Stimulated activated CD8-positive, alpha-beta memory T cell treated with anti-CD3 and anti-CD28 coated beads, Interleukin-15, amount 100 ng/mL, for 24 hours (primary cell): ENCODE measurements at places on chromosomes 3 and 15.

- no peak for DNase-seq
Measured at GRCh38 chr15:91782221-91782620, 71.3 kb upstream of the SLCO3A1 start.

- no peak for DNase-seq
Measured at GRCh38 chr15:73051391-73051806, 864 bp upstream of the NEO1 start.

DNA sequence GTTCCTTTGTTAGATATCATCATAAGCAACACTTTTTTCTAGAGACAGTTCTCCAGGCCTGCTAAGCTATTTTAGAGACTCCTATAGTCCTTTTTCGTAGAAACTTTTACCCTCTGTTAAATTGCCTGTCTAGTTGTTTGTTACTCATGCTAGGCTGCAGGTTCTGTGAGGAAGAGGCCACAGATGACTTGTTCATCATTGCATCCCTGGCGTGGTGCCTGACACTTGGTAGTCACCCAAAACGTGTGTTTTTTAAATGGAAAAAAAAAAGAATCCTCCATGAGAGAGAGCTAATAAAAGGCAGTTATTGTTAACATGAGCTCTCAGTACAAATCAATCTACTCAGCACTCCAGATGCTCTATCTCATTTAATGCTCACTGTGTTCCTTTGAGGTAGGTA is 35.1 kb downstream of the CCDC54 start:
- no peak for DNase-seq

DNA sequence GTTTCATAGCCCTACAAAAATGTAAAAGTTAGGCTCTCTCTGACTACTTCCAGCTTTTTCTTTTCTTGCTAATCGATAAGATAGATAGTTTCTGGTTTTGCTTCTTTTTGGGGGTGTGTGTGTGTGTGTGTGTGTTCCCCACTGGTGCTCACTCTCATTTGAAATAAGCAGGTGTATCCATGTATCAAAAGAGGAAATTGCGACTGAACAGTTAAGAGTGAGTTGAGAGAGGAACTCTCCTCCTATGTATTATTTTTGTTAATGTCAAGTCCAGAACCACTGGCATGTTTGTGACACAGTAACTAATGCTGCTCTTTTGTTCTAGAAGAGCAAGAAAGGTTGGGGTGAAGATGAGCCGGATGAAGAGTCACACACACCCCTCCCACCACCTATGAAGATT is 96.7 kb upstream of the UMPS start:
- no peak for DNase-seq

DNA sequence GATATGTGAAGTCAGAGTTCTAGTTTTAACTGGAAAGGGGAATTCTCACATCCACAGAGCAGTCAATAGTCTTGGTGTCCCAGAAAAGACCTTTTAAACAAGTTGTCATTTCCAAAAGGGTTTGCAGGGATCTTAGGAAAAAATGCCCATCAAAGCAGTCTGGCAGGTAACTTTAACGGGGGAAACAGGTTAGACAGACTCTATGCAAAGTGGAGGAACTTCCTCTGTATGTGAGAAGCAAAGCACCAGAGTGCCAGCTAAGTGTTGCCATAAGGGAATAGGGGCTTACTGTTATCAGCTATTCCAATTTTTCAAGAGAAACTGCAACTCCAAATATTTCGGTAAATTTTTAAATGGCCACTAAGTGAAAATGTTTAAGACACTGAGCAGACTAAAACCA is 307.9 kb upstream of the MDFIC2 start:
- DNase-seq, result no peak

GRCh38 chr3:31934018-31934417 is 47.0 kb downstream of the OSBPL10 start:
- DNase-seq, result no peak

DNA sequence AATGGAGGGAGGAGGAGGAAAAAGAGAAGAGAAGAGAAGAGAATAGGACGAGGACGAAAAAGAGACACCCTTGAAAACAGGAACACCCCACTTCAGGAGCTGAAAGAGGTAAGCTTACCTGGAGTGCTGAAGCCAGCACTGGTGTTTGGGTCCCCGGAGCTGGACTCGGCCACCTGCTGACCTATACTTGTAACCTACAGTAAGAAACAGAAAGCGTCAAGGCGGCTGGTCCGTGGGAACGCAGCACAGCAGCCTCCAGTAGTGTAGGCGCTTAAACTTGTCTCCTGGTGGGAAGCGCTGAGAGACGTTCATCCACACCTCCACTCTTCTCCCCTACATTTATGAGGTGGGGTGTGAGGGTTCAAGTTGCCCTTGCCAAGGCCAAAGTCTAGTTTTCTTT is 141.0 kb downstream of the NSMCE3 start:
- DNase-seq, result no peak

- no peak for DNase-seq
Measured at GRCh38 chr3:30914696-30915095, 20.2 kb upstream of the GADL1 start.

DNA sequence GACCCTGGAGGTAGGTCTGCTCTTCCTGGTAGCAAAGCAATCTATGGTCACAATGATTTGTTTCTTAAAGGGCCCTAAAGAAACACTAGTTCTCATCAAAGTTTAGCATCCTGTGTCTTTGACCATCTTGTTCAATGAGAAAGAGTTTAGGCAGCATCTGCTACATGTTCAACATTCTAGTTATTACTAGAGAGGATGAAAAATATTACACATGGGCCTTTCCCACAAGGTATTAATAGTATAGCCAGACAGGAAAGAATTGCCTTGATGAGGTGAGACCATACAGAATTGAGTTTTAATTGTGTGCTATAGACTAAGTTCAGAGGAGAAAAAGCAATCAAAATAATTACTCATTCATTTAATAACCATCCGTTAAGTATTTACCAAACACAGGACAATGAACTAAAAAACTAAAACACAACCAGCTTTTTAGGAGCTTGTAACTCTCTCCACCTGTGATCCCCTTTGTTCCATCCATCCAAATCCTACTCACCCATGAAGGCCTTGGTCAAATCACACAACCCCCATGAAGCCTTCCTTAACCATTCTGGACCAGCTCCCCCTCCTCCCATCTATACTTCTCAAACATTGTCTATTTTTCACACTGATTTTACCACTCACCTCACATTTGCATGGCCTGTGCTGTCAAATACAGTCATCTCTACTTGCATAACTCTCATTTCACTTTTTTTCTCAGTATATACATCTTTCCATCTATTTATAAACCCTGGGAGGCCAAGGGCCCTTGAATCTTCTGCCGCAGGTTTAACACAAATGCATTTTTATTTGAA is 122.9 kb downstream of the RORA start:
- no peak for DNase-seq

- DNase-seq, result no peak
Measured at GRCh38 chr15:59059076-59059597, 45.8 kb upstream of the CCNB2 start.

DNA sequence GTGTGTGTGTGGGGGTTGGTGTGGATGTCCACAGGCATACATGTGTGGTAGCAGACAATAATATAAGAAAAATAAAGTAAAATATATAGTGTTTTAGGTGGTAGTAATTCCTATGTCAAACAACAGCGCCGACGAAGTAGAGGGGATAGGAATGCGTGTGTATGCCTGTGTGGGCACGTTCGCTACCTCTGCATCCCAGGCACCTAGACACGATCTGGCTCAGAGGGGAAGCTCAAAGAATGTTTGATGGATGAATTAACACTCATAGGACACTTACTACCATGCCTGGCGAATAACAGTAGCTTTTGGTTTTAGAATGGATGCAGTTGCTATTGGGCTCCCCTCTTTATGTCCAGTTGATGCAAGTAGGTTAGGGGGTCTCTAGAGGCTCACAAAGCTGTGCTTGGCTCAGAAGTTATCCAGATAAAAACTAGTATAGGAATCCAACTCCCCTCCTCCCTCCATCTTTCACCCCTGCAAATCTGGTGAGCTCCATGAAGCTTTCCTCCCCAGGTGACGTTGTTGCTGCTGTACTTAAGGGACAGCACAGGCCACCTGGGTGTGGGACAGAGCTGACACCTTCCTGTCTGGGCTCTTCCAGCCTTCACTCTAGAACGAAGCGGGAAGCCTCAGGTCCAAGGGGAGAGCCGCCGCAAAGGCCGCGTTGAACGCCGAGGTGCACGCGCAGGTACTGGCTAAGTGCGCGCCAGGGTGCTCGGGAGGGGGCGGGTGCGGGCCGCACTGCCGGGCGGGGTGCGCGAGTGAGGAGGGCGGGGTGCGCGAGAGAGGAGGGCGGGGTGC is 192.6 kb upstream of the LYSMD4 start:
- peak; percentile 40 for DNase-seq

GRCh38 chr3:135325096-135325495 is 530.0 kb downstream of the EPHB1 start:
- DNase-seq, result no peak

DNA sequence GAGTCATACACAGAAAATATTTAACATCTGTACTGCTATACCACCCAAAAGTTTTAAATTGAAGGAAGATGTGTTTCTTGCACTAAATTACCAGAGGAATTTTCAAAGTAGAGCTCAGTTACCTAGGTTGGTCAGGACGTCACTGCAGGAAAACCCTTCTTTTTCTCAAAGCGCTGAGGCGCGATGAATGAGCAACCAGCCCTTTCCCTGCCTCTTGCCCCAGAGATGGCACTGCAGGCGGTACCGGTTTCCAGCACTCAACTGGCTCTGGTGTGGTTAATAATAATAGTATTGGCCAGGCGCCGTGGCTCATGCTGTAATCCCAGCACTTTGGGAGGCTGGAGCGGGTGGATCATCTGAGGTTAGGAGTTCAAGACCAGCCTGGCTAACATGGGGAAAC is 49.3 kb downstream of the HES1 start:
- no peak for DNase-seq

DNA sequence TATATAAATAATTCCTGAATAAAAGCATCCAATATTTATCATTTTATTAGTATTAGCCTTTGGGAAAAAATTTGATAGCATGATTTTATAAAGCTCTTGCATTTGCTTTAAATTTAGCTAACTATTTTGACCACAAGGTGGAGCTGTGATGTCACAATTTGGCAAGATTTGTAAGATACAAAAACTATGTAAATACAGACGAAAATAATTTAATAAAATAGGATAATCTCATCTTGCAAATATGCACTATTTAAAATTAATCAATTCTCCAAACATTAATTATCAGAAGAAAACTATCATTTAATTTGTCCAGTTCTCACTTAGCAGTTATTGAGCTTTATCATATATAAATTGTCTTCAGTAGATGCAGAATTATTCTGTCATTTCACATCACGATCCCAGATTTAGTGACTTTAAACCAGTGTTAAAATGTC is 95.4 kb downstream of the PLOD2 start:
- DNase-seq, result no peak

DNA sequence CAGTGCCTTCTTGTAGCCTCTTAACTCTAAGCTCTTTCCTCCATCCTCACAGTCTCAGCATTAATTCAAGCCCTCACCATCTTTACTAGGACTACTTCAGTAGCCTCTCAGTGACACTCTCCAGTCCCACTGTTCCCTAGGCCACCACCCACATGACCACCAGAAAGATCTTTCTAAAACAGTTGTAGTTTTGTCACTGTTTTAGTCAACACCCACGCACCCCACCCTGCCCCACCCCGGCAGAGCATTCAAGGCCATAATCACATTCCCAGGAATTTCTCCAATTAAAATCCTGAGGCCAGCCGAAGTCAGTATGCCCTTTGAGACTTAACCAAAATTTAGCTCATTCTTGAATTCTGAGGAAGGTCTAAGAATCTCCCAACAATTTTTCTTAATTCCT is 31.2 kb upstream of the PSMD6 start:
- no peak for DNase-seq

DNA sequence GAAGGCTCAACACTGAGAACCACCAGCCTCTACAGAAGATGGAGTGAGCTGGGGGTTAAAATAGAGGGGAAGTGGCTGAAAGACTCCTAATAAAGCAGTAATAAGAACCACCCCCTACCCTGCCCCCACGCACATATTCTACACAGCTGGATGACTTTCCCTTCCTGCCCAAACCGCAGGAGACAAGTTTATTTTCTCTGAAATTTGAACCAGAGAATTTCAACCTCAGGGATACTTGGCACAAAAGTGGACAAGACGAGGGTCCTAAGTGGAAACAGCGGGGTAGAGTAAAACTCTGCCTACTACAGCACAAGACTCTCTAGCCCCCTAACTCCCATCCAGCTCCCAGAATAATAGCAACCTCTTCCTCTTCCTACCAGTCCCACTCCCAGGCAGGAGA is 28.4 kb downstream of the USF3 start:
- DNase-seq, result no peak

DNA sequence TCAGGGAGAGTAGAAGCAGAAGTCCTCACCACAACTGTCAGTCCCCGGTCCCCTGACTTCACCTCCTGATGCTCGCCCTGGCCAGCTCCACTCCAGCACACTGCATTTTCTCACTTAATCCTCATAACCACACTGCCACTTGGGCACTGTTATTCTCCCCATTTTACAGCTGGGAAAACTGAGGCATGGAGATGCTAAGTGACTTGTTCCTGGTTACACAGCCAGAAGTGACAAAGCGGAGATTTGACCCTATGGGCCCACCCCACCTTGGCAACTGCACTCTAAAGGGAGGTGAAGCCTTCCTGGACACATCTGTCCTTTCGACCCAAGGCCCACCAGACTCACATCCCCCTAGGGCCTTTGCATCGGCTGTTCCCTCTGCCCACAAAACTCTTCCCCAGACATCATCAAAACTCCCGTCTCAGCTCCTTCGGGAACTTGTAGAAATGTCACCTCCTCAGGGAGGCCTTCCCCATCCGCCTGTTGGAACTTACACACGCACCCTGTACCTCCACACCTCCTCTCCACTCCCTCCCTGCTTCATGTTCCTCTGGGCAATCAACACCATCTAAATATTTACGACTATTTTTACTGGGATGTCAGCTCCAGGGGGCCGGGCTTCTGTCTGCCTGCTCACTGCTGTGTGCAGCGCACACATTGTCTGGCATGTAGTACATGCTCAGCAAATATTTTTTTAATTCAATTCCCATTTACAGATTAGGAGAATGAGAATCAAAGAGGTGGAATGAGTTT is 3.1 kb downstream of the GRIP2 start:
- no peak for DNase-seq

GRCh38 chr15:36358094-36358493 is 221.3 kb upstream of the CDIN1 start:
- no peak for DNase-seq

GRCh38 chr3:56137415-56137814 is 330.9 kb downstream of the ERC2 start:
- DNase-seq, result no peak

GRCh38 chr3:175477651-175478224 is 618.6 kb downstream of the NAALADL2 start:
- DNase-seq, result no peak
